ENCODE measurements at places on chromosomes 7 and 10.
A peak's percentile ranks its signal among the peaks of the same experiment; 100 is the strongest.

DNA sequence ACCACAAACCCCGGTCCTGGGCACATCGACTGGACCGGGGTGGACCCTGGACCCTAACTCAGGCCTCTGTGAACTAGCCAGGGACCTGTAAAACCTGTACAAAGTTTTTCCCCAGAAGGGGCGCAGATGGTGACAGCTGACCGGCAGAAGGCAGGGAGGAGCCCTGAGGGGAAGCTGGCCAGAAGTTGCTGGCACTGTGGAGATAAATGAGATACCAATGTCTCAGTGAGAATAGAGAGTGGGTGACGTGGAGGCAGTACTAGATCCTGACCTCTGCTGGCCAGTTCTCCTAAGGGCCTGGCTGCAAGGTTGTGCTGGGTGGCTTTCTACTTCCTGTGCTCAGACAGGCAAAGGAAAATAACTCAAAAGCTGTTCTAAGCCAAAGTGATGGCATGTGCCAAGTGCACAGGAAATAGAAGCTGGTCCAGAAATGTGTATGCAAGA, 10.6 kb upstream of the TSPAN14 start:
- DNase-seq, result no peak

- DNase-seq, result no peak
These were observed 71.7 kb downstream of the COBL start for GRCh38 chr7:51244885-51245284.

- DNase-seq, result no peak
These were observed 88.9 kb upstream of the MKX start for GRCh38 chr10:27834476-27834875.

- DNase-seq, result no peak
These were observed 55.5 kb upstream of the LOXL4 start for GRCh38 chr10:98323221-98324164.

- DNase-seq, result no peak
These were observed 3.7 kb upstream of the JCAD start for GRCh38 chr10:30063099-30063498.

DNA sequence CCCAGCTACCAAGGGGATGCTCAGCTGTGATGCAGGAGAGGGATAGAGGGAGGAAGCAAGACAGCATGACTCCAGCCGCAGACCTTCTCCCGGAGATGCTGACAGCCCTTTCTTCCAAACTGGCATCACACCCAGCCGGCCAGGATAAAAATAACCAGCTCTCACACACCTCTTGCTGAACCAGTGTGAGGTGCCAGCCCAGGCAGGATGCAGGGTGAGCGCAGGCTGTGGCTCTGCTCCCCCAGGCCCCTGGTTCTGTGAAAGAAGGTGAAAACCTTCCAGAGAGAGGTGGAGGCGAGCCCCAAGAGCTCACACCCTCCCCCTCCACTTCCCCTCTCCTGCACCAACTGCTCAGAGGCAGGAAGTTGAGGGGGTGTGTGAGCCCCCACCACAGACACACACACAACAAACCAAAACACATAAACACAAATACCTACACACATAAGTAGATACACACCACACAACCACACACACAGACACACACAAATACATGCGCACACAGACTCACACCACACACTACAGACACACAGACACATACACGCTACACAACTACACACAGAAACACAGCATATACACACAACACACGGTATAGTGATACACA, 4.0 kb downstream of the GPR15LG start:
- DNase-seq, result no peak

DNA sequence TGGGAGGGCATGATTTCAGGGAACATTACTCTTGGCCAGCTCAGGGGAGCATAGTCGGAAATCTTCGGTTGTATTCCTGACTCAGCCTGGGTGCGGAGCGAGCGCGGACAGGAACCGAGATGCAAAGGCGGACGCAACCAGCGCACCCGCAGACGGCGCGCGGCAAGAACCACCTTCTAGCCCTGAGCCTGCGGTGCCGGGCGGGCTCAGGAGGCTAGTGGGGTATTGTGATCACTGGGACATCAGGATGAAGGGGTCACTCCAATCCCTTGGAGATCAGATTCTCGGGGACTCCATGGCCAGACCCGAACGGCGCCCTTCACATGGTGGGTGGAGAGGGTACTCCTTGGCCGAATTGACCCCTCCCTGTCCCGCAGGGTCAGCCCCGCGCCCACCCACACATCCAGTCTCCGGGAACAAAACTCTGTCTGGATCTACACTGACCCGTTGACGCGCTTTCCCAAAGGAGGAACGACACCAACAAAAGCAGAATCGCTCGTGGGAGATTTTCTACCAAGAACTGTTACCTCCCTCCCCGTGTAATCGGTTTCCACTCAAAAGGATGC, 730.5 kb downstream of the ZWINT start:
- no peak for DNase-seq

DNA sequence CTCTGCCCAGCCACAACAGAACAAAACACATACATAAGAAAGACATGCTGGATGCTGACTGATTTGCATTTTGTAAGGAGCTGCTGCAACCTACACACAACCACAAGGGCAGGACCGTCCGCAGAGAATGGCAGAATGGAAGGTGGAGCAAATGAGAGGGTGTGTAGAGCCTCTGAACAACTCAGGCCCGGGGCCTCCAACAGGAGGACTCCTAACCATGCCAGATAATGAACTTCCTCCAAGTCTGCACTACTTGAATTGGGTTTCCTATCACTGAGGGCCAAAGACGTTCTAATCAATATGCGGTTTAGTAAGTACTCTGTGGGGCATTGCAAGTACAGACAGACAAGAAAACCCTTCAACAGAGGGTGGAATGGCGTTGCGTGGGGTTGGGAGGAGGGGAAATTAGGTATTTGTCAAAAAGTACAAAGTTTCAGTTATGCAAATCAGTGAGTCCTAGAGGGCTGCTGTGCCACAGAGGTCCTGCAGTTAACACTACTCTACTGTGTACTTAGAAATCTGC, 14.6 kb downstream of the VOPP1 start:
- DNase-seq, result no peak

DNA sequence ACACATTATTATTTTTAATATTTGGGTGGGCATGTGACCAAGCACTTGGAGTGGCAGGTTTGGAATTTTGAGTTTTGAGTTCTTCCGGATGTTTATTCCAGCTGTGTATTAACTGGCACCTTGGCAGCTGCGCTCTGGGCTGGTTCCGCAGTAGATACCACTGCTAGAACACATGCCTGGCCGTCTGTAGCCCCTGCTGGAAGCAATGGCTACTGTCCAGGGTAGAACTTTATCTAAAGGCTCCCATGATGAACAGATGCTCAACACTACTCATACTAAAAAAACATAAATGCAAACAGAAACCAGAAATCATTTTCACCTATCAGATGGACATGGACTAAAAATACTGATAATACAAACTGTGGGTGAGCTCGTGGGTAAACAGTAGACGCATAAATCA, 19.4 kb upstream of the SH3PXD2A start:
- DNase-seq, result no peak

- DNase-seq, result no peak
These were observed 147.9 kb upstream of the LYZL1 start for GRCh38 chr10:29140991-29141390.

- DNase-seq, result peak; percentile 55
These were observed at the start of gene RBM28 for GRCh38 chr7:128343554-128344430. Gene RBM28 (minus strand): TSS chr7:128343908. CDS start chr7:128343793, 115 bp downstream.

GRCh38 chr7:137421366-137421765, 77.8 kb upstream of the PTN start:
- DNase-seq, result no peak

DNA sequence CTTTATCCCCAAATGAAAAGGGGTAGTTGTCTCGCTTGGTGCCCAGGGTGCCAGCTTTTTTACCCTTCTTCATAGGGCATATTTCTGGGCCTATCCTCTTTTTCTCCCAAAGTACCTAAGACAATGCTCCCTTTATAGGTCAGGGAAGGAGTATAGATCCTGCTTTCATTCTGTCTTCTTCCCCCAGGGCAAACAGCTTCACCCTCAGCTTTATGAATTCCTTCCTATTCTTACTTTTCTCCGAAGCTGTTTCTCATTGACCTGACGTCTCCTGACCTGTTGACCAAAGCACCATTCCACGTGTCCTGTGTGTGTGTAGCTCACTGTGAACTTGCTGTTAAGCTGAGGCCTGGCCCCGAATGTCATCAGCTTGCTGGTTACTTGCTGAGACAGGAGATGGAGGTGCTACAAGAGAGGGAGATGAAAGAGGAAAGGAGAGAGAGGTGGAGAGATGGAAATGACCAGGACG, 48.9 kb downstream of the PYROXD2 start:
- no peak for DNase-seq

DNA sequence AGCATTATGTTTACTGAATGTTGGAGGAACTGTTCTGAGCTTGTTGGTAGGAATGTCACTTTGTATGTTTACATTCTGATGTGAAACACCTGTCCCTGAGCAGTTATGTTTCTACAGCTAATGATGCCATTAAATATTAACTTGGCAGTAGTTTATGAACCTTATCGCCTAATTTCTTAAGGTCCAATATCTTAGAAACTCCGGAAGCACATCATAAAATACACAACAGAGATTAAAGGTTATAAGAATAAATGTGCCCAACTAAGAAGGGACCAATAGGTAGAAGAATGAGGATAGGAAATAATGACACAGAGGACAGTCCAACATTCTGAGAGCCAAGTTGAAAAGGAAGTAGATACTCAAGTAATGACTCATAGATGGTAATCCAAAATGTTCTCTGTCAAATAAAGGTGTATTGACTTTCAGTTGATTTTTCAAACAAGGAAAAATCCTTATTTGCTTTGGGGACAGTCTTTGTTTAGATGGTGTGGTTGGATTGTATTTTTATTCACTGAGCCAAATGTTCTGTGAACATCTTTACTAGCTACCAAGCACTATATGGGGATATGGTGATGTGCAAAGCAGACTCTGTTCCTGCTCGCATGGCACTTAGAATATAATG, 31.9 kb downstream of the LCOR start:
- DNase-seq, result no peak

GRCh38 chr10:5465976-5466450, 33.4 kb downstream of the CALML5 start:
- DNase-seq, result no peak

DNA sequence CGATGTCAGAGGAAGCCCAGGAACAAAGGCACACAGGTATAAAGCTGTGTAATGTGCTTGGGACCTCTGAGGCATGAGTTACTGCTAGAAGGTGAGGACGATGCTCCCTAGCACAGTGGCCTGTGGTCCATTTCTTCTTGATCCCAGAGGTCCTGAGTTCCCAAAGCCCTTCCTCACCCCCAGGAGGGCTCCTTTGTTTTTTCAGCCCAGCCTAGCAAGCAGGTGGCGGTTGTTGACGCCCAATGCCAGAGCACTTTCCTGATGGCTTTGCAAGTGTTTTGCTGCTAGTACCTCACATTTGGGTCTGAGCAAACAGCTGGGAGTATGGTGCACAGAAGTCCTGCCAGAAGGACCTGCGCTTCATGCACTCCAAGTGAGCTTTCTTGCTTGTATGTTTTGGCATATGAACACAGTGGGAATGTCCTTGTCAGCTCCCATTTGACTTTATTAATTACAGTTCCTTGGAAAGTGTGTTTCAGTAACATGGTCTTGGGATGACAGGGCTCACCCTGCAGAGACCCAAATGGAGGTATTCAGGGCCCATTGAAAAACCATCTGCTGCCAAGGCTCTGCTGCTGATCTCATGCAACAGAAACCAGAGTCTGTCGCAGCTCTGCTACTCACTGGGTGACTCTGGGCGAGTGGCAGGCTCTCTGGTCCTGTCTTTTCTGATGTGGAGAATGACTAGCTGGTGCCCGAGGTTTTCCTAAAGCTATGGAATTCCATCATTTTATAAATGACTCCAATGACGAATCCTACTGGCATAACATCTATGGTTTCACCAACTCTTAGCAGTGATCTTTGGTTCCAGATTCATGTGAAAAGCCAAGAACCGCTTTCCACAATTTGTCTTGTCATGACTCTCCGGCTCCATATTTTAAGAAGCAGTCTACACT, 134.9 kb downstream of the ARID5B start:
- no peak for DNase-seq

DNA sequence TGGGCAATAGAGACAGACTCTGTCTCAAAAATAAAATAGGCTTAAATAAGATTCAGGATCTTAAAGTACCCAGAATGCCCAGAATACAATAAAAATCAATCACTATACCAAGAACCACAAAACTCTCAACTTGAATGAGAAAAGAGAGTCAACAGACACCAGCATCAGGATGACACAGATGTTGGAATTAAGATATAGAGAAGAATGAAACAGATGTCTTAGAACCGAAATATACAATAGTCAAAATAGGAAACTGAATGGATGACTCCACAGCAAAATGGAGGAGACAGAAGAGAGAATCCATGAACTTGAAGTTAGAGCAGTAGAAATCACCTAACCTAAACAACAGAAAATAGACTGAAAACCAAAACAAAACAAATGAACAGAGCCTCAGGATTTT, 29.6 kb downstream of the POR start:
- DNase-seq, result no peak
